ENCODE measurements at places on chromosomes 6 and 20.

DNA sequence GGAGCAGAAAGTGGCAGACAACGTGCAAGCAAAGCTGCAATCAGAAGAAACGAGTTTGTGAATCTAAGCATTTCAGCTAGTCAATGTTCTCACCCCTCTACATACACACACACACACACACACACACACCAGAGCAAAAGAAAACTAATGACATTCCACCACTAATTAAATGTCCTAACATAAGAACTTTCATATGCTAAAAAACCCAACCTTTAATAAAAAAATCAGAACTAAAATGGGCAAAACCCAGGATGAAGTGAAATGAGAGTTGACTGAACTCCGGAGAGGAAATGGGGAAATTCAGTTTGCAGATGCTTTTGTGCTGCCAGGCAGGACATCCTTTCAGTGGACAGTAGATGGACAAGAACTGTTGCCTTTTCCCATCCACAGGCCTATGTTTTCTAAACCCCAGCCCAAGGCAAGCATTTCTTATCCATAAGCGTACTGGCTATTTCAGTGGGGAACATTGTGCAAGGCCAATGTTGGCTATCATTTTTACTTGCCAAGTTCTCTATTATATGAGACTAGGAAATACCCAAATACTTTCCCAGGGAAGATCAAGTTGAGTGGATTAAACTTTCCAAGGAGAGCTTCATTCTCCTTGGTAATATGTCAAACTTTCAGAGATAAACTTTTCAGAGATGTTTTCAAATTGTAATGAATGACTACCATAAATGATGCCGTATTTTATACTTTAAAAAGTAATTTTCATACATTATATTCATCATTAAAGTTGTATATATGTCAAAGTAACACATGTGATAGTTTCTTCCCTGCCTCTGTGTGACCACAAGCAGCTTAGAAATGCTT is 27.3 kb downstream of the RIN2 start:
- DNase-seq = no peak

DNA sequence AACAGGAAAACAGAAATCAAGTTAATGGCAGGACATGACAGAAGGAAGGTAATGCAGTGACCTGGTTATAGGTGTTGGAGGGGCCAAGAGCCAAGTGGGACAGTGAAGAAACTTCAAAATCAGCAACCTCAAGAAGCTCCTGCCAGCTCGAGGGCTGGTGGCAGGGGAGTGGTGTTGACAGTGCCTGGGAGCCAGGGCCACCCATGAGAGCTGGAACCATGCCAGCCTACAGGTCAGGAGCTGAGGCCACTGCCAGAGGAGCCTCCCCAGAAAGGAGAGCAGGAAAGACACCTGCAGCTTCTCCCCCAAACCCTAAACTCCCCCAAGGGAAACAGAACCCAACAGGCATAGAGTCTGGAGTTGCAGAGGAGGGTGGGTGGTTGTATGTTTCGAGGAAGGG is 262.1 kb downstream of the LRFN2 start:
- no peak for DNase-seq

- no peak for DNase-seq
These were observed 214.3 kb downstream of the DLL1 start for GRCh38 chr6:170076466-170077165.

DNA sequence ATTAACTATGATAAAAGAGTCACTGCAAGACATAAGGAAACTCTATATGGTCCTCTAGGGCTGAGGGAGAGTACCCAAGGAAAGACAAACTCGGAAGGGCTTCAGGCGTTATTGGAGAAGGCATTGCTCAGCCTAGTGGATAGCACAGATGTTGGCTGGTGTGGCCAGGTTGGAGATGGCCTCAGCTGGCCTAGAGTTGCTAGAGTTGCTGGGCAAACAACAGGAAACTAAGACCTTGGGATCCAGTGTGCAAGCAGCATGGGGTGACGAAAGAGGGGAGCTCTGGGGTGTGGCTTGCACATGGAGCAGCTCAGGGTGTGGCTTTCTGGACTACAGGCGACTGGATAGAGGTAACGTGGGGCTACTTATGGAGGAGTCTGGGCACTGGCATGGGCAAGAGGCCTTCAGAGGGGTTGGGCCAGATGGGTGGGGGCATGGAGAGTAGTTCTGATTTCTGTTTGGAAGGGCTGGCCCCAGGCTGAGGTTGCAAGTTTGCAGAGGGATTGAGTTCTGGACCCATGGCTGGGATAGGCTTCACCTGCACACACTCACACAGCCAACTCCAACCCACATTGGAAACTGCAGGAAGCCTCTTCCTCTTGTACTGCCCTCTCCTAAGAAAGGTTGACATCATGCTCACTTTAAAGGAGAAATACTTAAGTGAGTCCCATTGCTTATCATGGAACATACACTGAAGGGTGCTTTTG is 5.2 kb upstream of the BPIFB6 start:
- no peak for DNase-seq

DNA sequence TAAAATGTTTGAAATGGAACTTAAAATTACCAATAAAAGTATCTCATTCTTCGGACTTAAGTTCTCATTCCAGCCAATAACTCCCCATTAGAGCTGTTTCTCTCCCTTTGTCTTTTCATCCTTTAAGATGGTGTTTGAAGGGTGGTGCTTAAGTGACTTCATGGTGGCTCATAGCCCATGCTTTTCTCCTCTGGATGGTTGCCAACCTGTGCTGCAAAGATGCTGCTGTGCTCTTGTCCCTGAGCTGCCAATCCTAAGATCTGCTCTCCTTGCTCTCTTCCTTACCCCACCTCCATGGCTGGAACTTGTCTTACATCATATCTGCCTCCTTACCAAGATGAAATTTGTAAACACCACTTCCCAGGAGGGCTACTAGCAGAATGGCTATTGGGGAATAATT is 31.6 kb upstream of the PNRC1 start:
- no peak for DNase-seq

GRCh38 chr6:44099192-44099591 is 28.1 kb downstream of the MRPL14 start:
- DNase-seq = no peak

- no peak for DNase-seq
These were observed 3.3 kb upstream of the TAGAP start for GRCh38 chr6:159047891-159048685.

DNA sequence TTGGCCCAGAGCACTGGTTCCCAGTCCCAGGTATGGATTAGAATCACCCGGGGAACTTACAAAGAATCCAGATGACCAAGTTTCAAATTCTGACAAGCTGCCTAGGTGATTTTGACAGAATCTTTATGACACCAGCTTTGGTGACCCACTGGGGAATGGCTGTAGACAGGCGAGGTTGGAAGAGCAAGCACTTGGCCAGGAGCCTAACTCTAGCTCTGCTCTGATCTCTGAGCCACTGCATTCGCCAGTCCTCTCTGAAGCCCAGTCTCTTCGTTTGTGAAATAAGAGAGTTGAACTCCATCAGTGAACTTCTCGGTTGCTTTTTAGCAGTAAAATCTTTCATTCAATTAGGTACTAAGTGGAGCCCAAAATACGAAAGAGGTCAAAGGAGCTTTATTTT is 161.2 kb downstream of the VEGFA start:
- DNase-seq = no peak

- no peak for DNase-seq
These were observed 15.5 kb downstream of the RIPOR3 start for GRCh38 chr20:50675671-50676376.

- DNase-seq = no peak
These were observed 102.6 kb upstream of the RSPO3 start for GRCh38 chr6:127015858-127016257.

DNA sequence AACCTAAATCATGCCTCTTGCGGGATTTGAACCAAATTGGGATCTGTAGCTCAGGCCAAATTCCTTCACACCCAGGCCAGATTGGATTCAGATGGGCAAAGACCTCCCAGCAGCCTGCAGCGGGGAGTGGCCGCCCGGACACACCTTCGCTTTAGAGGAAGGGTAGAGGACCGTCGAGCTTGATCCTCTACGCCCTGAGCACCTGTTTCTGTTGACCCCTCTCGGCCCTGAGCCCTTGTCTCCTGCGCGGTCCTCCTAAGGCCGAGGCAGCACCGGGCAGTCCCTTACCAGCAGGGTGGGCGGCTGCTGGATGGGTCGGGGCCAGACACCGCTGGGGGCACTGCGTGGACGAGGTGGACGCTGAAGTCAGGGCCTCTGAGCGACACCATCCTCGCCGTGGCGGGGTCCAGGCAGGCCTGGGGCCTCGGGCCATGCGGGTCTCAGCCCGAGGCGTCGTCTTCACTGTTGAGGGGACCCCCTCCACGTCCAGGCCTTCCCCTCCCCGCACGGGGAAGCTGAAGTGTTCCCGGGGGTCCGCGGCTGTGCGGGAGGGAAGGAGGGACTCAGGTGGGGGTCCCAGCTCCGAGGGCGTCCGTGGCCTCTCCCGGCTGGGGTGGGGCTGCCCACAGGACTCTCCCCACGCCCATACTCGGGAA is 114.8 kb downstream of the SMOC2 start:
- no peak for DNase-seq

- no peak for DNase-seq
These were observed 8.0 kb downstream of the CSE1L start for GRCh38 chr20:49054056-49054643.

DNA sequence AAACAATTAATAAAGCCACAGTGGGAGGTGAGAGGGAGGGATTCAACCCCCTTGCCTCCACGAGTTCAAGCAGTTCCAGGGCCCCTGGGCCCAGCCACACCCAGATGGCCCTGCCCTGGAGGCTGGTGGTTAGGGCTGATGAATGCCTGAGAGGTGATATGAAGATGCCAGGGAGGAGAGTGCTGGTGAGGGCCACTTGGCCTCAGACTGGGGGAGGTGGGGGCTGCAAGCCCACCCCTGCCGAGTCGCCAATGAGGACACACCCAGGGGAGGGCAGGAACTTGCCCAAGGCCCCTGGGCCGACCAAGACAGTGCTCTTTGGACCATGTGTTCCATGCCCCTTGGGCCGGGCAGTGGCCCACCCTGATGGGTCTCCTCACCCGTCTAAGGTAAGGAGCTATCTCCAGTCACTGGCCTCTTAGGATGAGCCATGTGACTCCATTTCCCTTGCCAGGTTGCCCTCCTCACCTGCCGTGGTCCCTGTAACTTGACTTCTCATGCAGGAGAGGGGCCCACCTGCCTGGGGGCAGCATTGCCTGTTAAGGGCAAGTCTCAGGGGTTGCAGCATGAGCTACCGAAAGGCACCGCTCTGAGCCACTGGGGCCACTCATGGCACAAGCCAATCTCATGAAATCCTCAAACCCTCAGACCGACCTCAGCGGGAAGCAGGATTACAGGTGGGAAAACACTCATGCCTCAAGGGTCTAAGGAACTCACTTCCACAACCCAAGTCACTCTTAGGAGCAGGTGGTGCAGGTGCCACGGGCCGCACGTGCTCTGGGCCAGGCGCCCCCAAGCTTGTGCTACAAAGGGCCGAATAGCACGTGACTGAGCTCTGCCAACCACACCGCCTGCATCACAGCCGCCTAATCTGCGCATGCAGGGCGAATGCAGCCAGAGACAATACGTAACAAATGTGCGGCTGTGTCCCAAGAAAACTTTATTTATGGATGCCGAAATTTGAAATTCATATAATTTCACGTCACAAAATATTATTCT is 147.4 kb upstream of the MLN start:
- no peak for DNase-seq

GRCh38 chr6:32796848-32797776 is 19.7 kb downstream of the HLA-DOB start:
- peak; percentile 20 for DNase-seq

GRCh38 chr20:59939879-59940128 is 301 bp downstream of the PPP1R3D start:
- no peak for DNase-seq

DNA sequence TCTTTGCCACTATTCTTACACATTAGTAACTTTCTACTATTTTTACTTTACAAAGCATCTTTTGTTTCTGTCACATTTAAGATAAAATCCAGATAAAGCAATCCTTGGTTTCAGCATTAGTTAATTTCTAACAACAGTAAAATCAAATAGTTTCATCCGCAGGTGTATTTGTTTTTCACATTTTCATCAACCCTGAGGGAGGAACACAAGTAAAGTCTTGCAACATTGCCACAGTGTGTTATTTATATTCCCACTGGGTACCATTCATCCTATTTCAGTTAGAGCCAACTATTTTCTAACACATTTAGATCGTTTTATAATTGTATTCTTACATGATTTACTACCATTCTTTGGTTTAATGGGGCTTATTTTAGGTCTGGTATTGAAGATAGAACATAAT is 908.7 kb upstream of the CITED2 start:
- DNase-seq = no peak

DNA sequence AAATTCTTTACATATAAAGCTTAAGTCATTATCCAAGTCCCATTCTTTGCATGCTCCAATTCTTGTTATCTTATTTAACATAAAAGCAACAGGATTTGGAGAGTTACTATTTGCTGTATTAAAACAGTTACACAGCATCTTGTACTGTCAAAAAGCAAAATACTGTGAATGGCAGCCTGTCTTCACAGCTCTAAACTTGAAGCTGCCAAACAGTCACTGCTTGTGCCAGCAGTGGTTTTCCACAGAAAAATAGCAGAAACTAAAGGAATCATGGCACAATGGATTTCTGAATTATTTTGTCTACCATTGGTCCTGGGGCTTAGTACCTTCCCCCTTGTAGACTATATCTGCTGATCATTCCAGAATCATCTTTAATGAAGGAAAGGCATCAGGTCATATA is 107.5 kb downstream of the SESN1 start:
- DNase-seq = no peak

- DNase-seq = no peak
These were observed 161.4 kb downstream of the FOXC1 start for GRCh38 chr6:1770968-1771723.

DNA sequence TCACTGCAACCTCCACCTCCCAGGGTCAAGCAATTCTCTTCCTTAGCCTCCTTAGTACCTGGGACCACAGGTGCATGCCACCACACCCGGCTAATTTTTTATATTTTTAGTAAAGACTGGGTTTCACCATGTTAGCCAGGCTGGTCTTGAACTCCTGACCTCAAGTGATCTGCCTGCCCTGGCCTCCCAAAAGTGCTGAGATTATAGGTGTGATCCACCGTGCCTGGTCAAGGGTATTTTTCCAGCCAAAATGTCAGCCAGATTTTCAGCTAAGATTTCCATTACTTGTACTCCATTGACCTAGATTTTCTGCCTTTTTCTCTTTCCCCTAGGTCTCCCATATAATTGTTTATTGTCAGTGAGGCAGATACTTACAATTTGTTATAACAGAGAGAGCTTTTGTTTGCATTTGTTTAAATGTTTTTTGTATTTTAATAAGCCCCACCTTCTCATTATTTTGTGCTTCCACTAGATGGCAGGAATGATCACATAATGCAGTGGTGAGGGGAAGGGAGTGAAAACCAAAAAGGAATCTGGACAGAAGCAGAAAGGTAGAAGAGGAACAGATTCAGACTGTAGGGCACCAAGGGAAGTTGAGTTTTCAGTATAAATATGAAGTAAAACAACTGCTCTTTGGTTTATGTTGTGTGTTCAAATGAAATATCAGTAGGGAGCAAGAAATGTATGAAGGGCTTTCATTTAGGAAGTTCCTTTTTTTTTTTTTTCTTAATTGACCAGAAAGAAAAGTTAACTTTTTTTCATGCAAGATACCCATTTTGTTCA is 29.7 kb downstream of the RPF2 start:
- DNase-seq = peak; percentile 6

DNA sequence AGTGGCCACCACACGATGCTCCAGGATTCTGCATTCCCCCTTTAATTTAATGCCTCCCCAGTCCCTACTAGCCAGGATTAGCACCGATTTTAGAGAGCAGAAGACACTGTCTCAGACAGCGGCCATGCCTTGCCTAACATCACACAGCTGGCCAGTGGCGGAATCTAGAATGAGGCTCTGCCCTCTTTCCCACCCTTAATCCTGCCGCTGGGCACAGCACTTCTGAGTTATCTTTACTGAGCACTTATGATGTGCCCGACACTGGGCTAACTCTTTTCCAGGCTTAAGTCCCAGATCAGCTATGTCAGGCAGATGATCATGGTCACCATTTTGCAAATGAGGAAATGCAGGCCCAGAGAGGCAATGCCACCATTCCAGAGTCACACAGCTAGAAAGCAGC is 5.6 kb upstream of the BPIFA2 start:
- DNase-seq = no peak

All from fibroblast of skin of left biceps (primary cell).